ENCODE measurements at places on chromosomes 2 and 18. TPM values are rescaled to one million over a fixed set of nuclear protein-coding genes. Genes with fewer than 3 reads are reported as not detected.

The CCBE1 gene
- total RNA-seq = 0.06 TPM

GRCh38 chr2:54855434-54855833 is 132.0 kb downstream of the EML6 start:
- DNase-seq = no peak

The STARD6 gene
- total RNA-seq = not detected

The AGXT gene
- 3.4 TPM for total RNA-seq

GRCh38 chr2:217790681-217791392 is 212.0 kb downstream of the TNS1 start:
- peak; percentile 62 for DNase-seq

GRCh38 chr2:42029639-42030199 is 18.1 kb upstream of the PKDCC start:
- no peak for DNase-seq

- peak; percentile 95 for DNase-seq
Measured at GRCh38 chr2:172103471-172104272, 972 bp upstream of the DLX2 start.

The ETAA1 gene
- 10.6 TPM for total RNA-seq

DNA sequence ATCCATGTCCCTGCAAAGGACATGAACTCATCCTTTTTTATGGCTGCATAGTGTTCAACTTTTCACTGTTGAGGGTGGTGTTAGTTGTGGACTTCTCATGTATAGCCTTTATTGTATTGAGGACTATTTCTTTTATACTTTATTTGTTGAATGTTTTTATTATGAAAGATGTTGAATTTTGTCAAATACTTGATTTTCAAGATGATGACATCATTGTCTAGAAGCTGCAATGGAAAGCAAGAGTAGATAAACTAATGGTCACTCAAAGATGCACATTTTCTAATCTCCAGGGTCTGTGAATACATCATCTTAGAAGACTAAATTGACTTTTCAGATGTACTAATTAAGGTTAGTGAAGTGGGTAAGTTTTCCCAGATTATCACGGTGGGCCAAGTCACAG is 1117.0 kb downstream of the DSC3 start:
- no peak for DNase-seq

GRCh38 chr2:152496371-152496770 is 161.4 kb downstream of the FMNL2 start:
- DNase-seq = no peak

GRCh38 chr2:172863341-172863740 is 127.7 kb downstream of the RAPGEF4 start:
- DNase-seq = no peak

GRCh38 chr2:145228506-145228905 is 708.6 kb upstream of the ZEB2 start:
- DNase-seq = no peak

The SERPINB2 gene
- total RNA-seq = not detected

DNA sequence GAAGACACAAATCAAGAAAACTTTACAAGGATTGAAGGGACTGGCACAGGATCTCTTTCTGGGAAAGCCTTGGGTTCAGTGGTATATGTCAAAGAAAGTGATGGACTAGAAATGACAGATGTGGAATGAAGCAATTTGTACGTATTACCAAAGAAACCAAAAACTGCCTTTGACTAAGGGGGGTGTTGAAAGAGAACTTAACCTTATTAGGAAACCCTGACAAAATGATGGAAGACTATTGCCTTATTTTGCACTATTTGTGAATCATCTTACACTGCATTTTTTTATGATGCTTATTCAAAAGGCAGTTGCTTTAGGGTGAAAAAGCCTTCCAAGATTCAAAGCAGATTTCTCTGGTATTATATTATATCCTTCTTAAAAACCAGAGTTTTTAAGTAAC is 4.0 kb downstream of the TSGA10 start:
- no peak for DNase-seq

- DNase-seq = no peak
Measured at GRCh38 chr2:53559302-53559966, 208.2 kb upstream of the CHAC2 start.

GRCh38 chr18:79510731-79511241 is 115.1 kb downstream of the NFATC1 start:
- peak; percentile 75 for DNase-seq

- DNase-seq = no peak
Measured at GRCh38 chr18:23998820-23999219, 15.7 kb upstream of the TTC39C start.

DNA sequence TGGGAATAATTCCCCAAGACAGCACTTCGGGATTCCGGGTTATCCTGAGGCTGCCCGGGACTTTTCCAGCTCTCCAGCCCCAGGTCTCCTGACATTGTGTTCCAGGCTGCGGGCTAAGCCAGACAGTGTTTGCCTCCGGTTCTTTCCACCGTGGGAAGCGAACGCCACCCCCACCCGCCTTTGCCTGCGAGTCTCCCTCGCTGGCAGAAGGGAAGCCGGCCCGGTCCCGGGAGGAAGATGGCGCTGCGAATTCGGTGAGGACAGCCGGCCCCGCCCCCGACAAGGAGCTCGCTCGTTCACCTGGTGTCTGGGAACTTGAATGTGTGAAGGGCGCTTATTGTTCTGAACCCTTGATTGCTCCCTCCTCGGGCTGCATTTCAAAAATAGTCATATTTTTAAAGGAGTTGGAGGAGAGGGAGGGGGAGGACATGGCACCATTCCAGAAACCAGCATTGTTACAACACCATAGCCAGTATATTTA is 2.9 kb downstream of the LRATD1 start:
- peak; percentile 73 for DNase-seq

DNA sequence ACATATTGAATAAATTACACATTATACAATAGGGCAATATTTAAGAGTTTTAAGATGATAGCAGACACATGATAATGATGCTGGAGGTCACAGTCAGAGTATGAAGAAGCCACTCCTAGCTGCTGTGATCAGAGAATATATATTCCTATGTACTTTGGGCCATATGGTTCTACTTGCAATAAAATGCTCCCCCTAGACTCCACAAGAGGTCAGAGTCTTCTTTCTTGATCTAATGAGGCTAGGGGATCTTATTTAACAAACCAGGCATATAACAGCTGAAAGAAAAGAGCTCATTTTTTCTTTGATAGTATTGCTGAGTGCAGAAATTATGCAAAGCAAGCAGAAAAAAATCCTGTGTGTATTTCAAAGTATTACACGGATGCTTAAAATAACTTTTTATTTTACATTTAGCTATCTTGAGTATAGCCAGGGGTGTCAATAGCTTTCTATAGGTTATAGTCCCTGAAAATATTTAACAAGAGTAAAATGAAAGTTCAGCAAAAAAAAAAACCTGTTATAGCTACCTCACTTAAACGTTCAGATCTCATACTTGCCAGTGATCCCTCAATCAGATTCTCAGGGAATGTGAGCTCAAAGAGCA is 748.7 kb upstream of the CHAC2 start:
- DNase-seq = no peak

The DLX1 gene
- not detected for total RNA-seq

The ANKRD53 gene
- not detected for total RNA-seq

DNA sequence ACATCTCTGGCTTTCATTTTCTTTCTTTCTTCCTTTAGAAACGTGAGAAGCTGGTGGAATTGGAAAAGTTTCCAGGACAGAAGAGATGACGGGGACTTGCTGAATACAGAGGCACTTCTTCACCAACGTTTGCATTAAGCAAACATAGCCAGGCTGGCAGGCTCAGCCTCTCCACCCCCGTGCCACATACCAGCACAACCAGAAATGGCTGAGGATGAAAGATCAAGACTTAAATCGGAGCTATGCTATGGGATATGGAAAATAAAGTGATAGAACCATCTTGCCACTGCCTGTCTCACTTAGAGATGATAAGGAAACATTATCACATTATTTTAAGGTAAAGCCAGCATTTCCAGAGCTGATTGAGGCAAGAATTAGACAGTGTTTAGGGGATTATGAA is 483.3 kb downstream of the BCL11A start:
- no peak for DNase-seq

The REV1 gene
- total RNA-seq = 52.1 TPM

GRCh38 chr2:64982311-64982857 is 6.8 kb upstream of the SLC1A4 start:
- no peak for DNase-seq

- DNase-seq = no peak
Measured at GRCh38 chr2:229048134-229048533, 223.0 kb downstream of the PID1 start.

The SCN3A gene
- total RNA-seq = 6.6 TPM

DNA sequence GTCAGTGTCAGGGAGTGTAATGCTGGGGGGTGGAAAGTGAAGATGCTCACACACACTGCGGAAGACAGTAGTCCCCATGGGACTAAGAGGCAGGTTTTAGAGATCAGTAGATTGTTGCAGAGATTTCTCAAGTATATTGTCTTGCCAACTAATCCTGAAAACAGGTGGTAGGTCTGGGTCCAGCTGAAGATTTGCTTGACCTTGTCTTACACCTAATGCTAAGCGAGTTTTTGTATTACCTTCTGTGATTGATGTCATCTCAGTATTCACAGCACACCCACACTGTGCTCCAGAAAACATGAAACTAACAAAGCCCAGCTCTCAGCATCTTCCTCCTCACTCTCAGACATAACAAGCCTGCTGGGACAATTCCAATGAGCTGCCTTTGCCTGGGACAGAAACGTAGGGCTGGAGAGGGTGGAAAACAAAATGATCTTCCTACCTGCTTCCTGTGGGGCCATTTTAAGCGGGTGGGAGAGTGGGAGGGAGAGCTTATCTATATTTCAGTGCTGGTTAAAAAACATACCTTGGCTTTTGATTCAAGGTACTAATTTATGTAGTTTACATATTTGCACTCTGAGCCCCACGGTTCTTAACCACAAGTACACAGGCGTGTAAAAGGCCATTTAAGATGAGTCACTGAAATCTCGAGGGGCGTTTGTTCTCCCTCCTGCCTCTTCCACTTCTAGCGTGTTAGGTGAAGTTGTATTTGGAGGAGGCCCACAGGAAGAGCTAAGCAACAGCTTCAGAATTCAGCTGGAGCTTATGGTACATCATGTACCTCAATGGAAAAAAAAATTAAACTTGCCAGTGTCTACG is 23.1 kb upstream of the RBMS1 start:
- no peak for DNase-seq

The GTF2A1L gene
- total RNA-seq = 0.94 TPM

The MYO5B gene
- total RNA-seq = 3.2 TPM

The REG3A gene
- total RNA-seq = not detected

The NLRC4 gene
- 42.7 TPM for total RNA-seq

GRCh38 chr2:45789961-45790723 is 138.7 kb downstream of the PRKCE start:
- DNase-seq = no peak

- no peak for DNase-seq
Measured at GRCh38 chr2:151947813-151948165, 119.6 kb upstream of the ARL5A start.

The KIF1A gene
- 1.0 TPM for total RNA-seq

The IL36G gene
- total RNA-seq = not detected

GRCh38 chr18:50051288-50051687 is 143.7 kb downstream of the MYO5B start:
- DNase-seq = no peak

GRCh38 chr2:9681427-9681817 is 50.6 kb upstream of the YWHAQ start:
- DNase-seq = no peak

The ACMSD gene
- not detected for total RNA-seq

DNA sequence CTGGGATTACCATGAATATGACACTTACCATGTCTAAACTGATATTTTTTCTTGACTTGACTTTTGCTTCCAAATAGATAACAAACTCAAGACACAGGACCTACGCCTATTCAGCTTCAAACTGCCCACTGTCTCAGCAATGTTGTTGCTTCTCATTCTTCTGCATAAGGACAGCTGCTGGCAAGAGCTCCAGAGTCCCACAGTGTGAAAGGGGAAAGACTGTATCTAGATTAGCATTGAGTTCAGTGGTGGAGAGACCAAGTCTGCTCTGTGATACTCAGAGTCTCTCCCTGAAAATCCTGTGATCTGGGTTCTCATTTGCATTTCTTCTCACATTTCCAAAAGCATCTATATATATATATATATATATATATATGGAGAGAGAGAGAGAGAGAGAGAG is 247.9 kb upstream of the NT5C1B start:
- no peak for DNase-seq

- DNase-seq = no peak
Measured at GRCh38 chr2:124309563-124310138, 284.6 kb downstream of the CNTNAP5 start.

The DSG1 gene
- not detected for total RNA-seq

All from spleen (tissue), 13 donors.